ENCODE measurements at places on chromosomes 4 and X.
A peak's percentile ranks its signal among the peaks of the same experiment; 100 is the strongest.

GRCh38 chrX:99142745-99143144 is 1267.3 kb downstream of the PCDH19 start:
- DNase-seq: no peak

GRCh38 chr4:92129408-92129994 is 174.3 kb upstream of the GRID2 start:
- no peak for DNase-seq

DNA sequence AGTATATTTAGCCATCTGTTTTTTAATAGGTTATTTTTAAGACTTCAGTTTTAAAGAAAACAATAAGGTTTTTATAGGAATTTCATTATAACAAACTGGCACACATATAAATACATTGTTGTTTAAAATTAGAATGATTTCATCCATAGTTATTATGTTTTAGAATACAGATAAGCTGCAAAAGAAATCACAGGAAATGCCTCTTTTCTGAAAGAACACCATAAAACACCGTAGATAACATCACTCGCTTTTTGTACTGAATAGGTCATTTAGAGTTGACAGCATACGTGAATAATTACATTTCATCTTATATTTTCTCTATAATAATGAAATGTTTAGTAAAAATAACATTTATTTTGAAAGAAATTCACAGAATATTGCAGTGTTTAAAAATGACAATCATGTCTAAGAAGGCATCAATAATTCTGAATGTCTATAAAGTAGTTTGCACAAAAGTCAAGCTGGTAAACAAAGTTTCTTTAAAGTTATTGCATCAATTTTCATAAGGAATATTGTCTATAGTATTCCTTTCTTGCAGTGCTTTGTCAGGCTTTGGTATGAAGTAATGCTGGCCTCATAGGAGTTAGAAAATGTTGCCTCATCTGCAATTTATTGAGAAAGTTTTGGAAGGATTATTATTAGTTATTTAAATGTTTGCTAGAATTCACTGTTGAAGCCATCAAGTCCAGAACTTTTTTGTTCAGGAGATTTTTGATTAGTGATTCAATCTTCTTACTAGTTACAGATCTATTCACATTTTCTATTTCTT is 17.9 kb upstream of the VEGFC start:
- no peak for DNase-seq

- peak; percentile 88 for DNase-seq
Observed at GRCh38 chr4:57191523-57192034, 81.4 kb upstream of the IGFBP7 start.

- no peak for DNase-seq
Observed at GRCh38 chr4:153791746-153792617, 3.1 kb upstream of the SFRP2 start.

- DNase-seq: no peak
Observed at GRCh38 chr4:112978691-112979472, 70.6 kb upstream of the ANK2 start.
